Ovary (tissue), 10 donors: ENCODE measurements at places on chromosomes 7 and 10. TPM values are rescaled to one million over a fixed set of nuclear protein-coding genes. Genes with fewer than 3 reads are reported as not detected.
A peak's percentile ranks its signal among the peaks of the same experiment; 100 is the strongest.

Gene OR2A14
- not detected for total RNA-seq

Gene MAGI2
- total RNA-seq = 20.4 TPM

GRCh38 chr7:129499999-129500398, 2.3 kb upstream of the SMKR1 start:
- no peak overlapping the region for H3K27ac ChIP-seq
- no peak overlapping the region for H3K4me3 ChIP-seq
- H3K27me3 ChIP-seq = no peaks in the 10 kb centered on the region
- no peaks in the 10 kb centered on the region for H3K36me3 ChIP-seq

GRCh38 chr10:85177767-85178166, 849.4 kb downstream of the CCSER2 start:
- no peak overlapping the region for H3K4me3 ChIP-seq
- no peak for DNase-seq
- no peaks in the 10 kb centered on the region for H3K27me3 ChIP-seq
- no peak overlapping the region for H3K27ac ChIP-seq

DNA sequence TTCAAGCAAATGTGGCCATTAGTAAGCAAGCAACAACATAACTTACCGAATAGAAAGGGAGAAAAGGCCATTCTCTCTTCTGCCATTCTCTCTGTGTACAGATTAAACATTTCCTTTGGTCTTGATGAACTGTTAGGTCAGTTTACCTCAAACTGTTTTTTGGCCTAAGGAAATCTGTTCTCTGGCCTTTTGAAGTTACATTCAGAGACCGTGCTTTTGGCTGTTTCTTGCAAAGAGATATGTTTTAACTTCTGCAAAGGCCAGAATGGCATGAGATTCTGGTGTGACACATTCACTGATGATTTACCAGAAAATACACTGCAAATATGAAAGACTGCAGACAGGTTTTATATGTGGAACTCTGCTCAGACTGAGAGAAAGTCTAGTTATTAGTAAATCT, 22.2 kb downstream of the AHR start:
- H3K4me1 ChIP-seq = no peaks in the 10 kb centered on the region
- no peak for DNase-seq
- H3K27ac ChIP-seq = no peak overlapping the region
- no peaks in the 10 kb centered on the region for H3K36me3 ChIP-seq
- H3K4me3 ChIP-seq = no peak overlapping the region

DNA sequence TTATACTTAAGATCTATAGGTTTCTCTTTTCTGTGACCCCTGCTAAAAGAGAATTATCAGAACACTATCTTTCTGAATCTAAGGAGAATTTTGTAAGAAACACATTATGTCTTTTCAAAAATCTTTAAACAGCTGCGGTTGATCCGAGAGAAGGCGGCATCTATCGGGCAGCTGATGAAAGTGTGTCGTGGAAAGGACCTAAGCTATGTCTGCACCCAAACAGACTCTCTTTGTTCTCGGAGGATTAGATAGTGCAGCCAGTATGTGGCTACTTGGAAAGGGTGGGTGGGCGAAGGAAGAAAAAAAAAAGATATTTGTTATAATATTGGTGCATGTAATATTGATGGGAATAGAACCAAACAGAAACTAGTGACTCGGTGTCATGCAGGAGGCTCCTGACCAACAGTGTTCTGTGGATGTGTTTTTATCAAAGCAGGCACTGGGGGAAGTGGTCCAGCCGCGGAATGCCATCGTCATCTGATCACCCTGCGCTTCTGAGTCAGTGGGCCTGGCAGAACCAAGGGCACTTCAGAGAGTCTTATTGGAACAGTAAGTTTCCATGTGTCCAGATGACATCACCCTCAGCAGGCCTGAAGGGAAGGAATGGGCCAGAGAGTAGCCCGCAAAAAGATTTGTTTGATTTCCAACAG, 509.7 kb upstream of the AKR1E2 start:
- H3K36me3 ChIP-seq = no peaks in the 10 kb centered on the region
- DNase-seq = no peak
- H3K27ac ChIP-seq = no peak overlapping the region
- H3K27me3 ChIP-seq = no peaks in the 10 kb centered on the region
- H3K4me3 ChIP-seq = no peak overlapping the region
- peaks cover 4% of the 10 kb centered on the region for H3K4me1 ChIP-seq

- H3K27me3 ChIP-seq = no peaks in the 10 kb centered on the region
- H3K27ac ChIP-seq = no peak overlapping the region
- no peaks in the 10 kb centered on the region for H3K4me1 ChIP-seq
- DNase-seq = no peak
These were observed 465 bp upstream of the NPY start for GRCh38 chr7:24283554-24283896.

GRCh38 chr7:29915481-29916215, 74.0 kb downstream of the SCRN1 start:
- DNase-seq = no peak
- peak overlapping the region; percentile 22 for H3K27ac ChIP-seq
- H3K4me3 ChIP-seq = no peak overlapping the region

DNA sequence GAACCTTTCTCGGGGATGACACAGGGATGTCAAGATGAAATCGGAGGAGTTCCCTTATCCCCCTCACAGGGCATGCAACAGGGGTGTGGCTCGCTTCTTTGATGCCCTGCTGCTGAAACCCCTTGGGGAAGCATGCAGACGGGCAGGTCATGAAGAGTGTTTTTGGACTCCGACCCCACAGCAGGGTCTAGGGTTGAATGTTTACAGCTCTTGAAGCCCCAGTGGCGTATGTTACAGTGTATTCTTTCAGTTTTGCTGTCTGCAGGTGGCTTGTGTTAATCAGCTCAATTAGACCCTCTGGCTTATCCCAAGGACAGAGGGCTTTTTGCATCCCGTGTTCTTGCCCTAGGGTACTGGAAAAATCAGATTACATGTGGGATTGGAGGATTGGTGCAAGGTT, 446.5 kb downstream of the LRMDA start:
- no peak overlapping the region for H3K27ac ChIP-seq
- no peak overlapping the region for H3K4me3 ChIP-seq
- peaks cover 2% of the 10 kb centered on the region for H3K4me1 ChIP-seq

DNA sequence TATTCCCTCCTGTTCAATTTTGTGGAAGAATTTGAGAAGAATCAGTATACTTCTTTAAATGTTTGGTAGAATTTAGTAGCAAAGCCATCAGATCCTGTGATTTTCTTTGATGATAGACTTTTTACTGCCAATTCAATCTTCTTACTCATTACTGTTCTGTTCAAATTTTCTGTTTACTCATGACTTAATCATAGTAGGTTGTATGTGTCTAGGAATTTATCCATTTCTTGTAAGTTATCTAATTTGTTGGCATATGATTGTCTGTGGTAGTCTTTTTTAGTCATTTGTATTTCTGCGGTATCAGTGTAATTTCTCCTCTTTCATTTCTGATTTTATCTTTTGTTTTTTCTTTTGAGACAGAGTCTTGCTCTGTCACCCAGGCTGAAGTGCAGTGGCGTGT, 87.4 kb downstream of the CCDC3 start:
- no peak for DNase-seq
- no peaks in the 10 kb centered on the region for H3K27me3 ChIP-seq
- H3K27ac ChIP-seq = no peak overlapping the region
- H3K4me1 ChIP-seq = peaks cover 4% of the 10 kb centered on the region
- no peak overlapping the region for H3K4me3 ChIP-seq
- H3K36me3 ChIP-seq = no peaks in the 10 kb centered on the region

DNA sequence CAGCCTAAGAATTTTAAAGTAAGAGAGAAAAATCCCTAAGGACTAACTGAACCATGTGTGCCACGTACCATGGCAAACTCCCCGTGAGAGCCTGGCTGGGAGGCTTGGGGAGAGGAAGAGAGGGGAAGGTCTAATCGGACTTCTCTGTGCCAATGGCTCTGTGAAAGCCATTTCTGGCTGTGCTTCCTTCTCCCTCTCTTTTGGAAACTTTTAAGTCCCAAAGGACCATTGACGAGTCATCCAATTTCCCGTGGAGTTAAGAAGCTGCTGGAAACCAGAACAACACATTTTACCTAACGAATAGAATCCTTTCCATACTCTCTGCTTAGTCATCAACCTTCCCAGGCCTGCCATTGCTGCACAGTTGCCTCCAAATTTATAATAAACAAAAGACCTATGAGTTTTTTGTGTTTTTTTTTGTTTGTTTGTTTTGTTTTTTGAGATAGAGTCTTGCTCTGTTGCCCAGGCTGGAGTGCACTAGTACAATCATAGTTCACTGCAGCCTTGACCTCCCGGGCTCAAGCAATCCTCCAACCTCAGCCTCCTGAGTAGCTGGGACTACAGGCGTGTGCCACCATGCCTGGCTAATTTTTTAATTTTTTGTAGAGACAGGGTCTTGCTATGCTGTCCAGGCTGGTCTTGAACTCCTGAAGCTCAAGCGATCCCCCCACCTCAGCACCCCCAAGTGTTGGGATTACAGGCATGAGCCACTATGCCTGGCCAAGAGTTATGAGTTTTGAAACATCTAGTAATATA, 13.2 kb downstream of the LAMB1 start:
- no peak overlapping the region for H3K27ac ChIP-seq
- no peaks in the 10 kb centered on the region for H3K36me3 ChIP-seq
- H3K4me3 ChIP-seq = no peak overlapping the region
- no peaks in the 10 kb centered on the region for H3K27me3 ChIP-seq
- DNase-seq = no peak
- H3K4me1 ChIP-seq = no peaks in the 10 kb centered on the region
